Activated CD4-positive, alpha-beta T cell treated with anti-CD3 and anti-CD28 coated beads, Interleukin-2, amount 50 U/mL, for 24 hours (primary cell): ENCODE measurements at places on chromosomes 7 and 10.

- DNase-seq, result no peak
These were observed 1196.8 kb upstream of the PHF14 start for GRCh38 chr7:9776900-9777299.

DNA sequence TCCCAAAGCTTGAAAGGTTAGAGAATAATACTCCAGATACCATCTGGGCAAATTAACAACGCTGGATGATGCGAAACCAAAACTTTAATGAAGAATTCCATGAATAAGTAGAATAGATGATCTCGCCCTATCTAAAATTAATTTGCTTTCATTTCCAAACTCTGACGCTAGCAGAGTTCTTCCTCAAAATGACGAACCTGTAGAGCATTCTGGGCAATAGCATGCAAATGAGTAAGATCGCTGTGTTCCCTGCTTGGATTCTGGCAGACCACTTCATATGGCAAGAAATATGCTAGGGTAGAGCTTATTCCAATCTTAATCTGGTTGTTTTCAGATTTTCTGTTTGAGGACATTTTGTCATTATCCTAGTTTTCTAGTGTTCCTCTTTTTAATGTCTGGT, 36.1 kb upstream of the SMNDC1 start:
- no peak for DNase-seq

GRCh38 chr10:107986571-107986970, 822.1 kb upstream of the SORCS1 start:
- DNase-seq, result no peak

- no peak for DNase-seq
These were observed 13.8 kb downstream of the POLR3A start for GRCh38 chr10:78015546-78015945.

DNA sequence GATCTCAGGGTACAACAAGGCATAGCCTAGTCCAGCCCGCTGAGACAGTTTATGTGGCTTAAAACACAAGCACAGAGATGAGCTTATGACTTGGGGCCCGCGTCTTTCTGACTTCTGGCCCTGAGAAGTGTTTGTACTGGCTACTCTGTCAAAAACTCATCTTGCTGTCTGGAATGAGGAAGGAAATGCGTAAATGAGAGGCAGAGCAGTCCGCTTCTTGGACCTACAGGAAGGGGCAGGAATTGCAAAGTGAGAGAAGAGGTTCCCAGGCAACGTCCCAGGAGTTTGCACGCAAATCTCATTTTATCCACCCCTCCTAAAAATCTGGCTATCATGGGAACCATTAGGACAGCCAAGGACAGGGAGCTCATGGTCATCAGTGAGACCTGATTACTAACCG, 5.5 kb downstream of the ANXA11 start:
- DNase-seq, result no peak

GRCh38 chr7:159083001-159083697, 61.5 kb downstream of the VIPR2 start:
- no peak for DNase-seq

DNA sequence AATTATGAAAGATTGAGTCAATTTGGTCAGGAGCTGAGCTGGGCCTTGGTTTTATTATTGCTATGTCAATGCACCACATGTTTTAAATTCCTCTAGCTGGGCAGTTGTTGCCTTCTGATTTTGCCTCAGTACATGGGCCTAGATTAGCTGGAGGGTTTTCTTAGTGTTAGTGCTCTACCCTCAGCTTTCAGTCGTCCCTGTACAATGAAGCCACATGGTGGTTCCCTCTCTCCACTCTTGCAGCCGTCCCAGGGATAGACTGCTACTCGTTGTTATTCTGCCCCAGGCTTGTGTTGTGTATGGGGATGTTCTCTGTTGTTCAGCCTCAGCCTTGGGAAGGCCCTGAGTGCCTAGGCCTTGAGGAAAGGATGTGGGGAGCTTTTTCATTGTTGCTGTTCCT, 37.0 kb downstream of the NHLRC2 start:
- no peak for DNase-seq

- DNase-seq, result no peak
These were observed 3.8 kb upstream of the TCERG1L start for GRCh38 chr10:131315344-131315743.

DNA sequence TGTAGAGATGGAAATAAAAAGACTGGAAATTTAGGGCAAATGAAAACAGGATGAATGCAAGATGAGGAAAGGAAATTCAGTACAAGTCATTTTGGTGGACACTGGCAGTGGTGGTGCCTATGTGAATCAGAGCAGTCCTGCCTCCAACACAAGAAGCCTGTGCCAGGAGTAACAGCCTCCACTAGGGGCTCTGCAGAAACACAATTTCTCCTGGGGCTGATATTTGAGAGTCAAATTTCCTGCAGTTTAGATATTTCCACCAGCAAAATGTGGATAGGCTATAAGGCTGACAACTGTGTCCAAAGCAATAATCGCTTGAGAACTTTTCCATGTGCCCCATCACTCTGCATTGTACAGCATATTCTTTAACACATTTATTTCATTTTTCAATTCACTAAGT, 4.7 kb upstream of the PLXDC2 start:
- DNase-seq, result no peak

DNA sequence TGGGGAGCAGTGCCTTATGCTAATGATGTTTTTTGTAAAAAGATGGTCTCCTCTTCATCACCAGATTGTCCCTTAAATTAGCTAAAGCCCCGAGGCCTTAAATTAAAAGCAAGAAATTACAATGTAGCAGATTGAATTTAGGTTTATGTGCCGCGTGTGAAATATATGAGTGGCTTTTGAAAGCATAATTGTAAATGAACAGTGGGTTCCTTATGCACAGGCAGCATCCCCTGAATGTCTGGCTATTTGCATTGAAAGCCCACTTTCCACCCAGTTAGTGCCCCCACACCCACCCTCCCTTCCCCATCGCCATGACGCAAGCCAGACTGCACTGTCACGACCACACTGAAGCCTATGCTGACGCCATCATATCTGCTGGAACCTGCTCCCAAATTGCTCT, 62.4 kb upstream of the SORCS3 start:
- DNase-seq, result no peak

DNA sequence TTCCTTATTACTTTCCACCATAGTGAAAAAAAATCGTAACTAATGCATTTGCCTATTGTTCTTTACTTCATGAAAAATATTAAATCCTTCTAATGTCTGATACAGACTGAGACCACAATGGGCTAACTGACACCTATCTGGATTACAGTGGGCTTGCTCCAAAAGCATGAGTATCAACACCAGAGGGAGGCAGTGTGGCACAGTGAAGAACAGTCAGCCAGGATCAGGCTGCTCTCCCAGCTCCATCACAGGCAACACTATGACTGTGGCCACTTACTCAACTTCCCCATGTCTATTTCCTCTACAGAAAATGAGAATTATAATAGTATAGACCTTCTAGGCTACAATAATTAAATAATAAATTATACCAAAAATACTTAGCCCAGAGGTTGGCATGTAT, 97.2 kb downstream of the SLC25A13 start:
- no peak for DNase-seq

DNA sequence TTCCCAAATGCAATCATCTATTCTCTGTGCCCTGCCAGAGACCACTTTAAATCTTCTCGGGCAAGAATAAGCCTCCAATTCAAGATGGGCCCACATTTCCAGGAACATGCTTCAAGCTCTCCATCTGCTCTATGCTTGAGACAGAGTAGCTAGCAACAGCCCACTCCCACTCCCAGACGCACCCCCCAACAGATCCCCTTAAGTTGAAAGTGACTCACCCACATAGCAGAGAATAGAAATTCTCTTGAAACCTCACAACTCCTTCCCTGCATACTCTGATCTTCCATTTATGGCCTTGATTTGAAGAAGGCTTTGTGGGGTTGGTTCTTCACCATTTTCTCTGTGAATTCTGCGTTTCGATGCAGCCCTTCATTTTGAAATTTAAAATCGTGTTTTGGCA, 604.0 kb downstream of the INHBA start:
- DNase-seq, result no peak

GRCh38 chr7:88452646-88453045, 146.0 kb upstream of the STEAP4 start:
- no peak for DNase-seq

DNA sequence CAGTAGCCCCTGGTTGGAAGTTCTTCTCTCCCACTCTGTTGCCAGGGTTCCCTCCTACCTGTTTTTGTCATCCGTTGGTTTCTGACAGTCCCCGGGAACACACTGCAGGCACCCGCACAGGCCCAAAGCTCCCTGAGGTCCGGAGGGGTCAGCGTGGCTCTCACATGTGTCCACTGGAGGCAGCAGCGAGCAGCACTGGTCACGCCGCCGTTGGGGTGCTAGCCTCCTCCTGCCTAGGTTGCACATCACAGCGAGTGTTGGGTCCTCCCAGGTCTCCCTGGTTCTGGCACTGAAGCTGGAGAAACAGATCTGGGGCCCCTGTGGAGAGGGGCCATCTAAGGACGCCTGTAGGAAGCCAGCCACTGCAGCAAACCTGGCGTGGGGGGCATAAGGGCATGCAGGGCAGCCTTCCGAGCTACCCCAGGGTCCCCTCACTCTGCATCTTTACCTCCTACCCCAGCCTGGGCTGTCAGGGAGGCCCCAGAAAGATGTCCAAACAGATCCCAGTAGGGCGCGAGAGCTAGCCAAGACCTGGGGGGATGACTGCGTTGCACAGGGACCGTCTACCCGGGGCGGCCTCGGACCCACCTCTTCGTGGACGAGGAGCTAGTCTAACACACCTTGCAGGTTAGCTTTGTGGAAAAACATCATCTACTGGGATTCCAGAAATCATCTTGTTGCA, 28.9 kb downstream of the LRRC27 start:
- DNase-seq, result peak; percentile 11

DNA sequence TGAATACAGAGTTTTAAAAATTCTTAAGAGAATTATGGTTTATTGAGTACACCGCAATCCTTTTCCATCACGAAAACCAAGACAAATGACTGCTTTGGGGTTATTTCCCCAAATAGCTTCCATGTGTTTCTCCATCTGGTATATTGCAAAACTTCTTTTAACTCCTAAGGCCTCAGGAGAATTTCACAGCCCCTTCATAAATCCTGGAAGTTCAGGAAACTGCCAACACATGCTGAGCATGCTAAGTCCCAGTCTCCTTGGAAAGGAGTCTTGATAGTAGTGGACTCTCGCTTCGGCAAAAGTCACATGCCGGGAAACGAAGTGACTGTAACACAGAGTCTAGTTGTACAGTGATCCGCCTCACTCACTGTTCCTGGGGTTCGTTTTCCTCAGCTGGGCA, 88.1 kb upstream of the RSU1 start:
- DNase-seq, result no peak

DNA sequence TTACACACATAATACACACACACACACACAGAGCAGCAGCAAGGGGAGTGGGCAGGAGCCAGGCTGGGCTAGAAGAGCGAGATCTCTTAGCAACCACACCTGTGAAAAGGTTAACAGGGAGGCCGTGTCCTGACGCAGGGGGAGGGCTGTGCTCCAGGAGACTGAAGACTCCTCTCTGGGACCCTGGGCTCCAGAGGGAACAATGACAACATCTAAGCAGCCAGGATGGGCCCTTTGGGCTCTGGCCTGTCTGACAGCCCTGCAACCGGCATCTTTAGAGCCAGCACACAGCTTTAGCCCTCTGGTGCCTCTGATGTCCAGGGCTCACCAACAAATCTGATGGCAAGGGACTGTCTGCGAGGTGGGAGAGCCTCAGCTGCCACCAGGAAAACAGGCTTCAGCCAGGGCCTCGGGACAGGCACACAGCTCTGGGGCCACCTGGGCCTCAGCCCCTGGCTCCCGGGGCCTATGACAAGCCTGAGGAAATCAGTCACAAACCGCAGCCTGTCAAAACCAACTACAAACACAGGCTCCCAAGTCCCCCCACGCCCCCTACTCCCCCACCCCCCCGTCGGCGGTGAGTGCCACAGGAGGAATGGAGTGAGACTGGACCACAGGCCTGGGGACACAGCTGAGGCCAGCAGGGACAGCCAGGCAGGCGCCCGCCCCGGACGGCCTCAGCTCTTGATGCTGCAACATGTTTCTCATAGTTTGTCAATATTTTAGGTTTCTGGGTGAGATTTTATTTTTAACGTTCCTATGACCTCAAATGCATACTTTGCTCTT, 102.8 kb downstream of the TNS3 start:
- DNase-seq, result no peak

GRCh38 chr7:121697731-121698316, 175.1 kb upstream of the PTPRZ1 start:
- DNase-seq, result no peak

- no peak for DNase-seq
These were observed 145.7 kb downstream of the MAPK8 start for GRCh38 chr10:48451969-48452878.

DNA sequence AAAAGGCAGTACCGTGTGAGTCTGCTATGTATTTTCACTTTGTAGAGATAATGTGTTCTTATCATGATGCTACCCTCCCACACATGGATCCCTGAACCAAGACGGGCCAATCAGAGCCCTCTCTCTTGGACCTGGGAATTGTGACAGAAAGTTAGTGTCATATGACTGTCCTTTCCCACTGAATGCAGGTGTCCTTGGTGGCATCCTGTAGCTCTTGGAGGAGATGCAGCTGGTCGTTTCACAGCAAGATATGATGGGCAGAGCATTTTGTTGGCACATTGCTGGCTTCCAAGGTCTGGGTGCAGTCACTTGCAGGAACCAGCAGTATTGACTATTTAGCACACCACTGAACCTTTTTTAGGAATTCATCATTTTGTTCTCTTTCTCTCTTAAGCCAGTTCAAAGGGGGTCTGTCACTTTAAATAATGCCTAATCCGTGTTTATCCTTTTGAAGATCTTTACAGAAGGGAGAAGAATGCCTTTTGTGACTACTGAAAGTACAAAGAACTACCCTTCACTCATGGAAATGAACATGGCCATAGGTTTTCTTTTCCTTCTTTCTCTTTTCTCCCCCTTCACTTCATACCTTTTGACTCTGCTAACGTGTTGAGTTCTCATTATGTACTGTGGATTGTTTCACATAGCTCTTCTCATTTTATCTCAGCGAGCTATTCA, 125.1 kb downstream of the PLXDC2 start:
- no peak for DNase-seq

DNA sequence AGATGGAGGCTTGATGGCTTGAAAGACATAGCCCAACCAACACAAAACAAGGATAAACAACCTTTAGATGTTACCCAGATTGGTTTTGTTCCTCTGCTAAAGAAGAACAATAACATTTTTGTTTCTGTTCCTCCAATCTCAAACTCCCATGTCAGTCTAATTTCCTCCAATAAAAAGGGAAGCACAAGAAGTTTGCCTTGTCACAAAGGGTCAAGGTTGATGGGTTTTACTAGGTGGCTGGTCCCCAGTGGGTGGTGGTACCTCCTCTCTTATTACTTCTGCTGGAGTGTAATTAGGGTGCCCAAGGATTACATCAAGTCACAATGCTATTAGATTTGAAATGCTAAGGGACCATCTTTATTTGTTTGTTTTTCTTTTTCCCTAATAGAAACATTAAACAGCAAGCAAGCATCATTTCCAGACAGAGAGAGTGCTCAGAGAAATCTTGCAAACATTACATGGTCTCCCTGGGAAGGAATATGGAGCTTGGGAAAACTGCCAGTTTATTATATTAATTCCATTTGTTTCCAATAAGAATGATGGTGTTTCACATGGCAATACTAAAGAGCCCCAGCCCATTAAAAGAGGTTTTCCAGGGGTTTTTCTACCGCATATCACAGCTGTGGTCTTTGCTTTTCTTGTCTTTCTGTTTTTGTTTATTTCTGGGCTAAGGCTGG, 78.3 kb upstream of the AOAH start:
- no peak for DNase-seq
